Esophagus mucosa (tissue), 1 donor: ENCODE measurements at places on chromosomes 16 and 17. TPM values are rescaled to one million over a fixed set of nuclear protein-coding genes. Genes with fewer than 3 reads are reported as not detected.

GRCh38 chr17:65533852-65534457 lies 27.5 kb downstream of the AXIN2 start:
- no peak for ATAC-seq

DNA sequence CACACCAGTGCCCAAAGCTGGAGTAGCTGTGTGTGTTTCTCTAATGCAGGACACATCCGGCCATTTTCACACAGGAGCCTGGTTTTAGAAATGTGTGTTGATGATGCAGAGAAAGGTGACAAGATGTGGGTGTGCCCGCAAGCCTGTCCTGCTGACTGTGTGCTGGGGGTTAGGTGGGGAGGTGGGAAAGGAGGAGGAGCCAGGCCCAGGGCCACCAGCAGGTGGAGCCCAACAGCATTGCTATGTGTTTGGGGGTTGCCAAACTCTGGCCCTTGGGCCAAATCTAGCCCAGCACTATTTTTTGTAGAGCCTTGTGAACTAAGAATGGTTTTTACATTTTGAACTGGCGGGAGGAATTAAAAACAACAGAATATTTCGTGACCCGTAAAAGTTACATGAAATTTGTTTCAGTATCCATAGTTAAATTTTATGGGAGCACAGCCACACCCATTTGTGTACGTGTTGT lies 61.7 kb upstream of the LGALS9 start:
- ATAC-seq: peak; percentile 42

- ATAC-seq: no peak
Measured at GRCh38 chr16:56197192-56197992, 6.1 kb downstream of the GNAO1 start.

Gene PGAP6
- 14.5 TPM for total RNA-seq

Gene HBM
- total RNA-seq: not detected

GRCh38 chr16:65744401-65744800 lies 622.1 kb upstream of the CDH5 start:
- no peak for ATAC-seq

Gene GUCY2D
- total RNA-seq: 3.5 TPM

- ATAC-seq: no peak
Measured at GRCh38 chr17:80940171-80941123, 51.2 kb upstream of the CHMP6 start.

Gene SPNS3
- total RNA-seq: 0.48 TPM

Gene PRCD
- 0.64 TPM for total RNA-seq

- ATAC-seq: no peak
Measured at GRCh38 chr17:49404906-49405305, 9.8 kb downstream of the PHB1 start.

Gene KRTAP1-1
- not detected for total RNA-seq

Gene TEX19
- total RNA-seq: not detected

Gene RPH3AL
- total RNA-seq: 10.0 TPM

DNA sequence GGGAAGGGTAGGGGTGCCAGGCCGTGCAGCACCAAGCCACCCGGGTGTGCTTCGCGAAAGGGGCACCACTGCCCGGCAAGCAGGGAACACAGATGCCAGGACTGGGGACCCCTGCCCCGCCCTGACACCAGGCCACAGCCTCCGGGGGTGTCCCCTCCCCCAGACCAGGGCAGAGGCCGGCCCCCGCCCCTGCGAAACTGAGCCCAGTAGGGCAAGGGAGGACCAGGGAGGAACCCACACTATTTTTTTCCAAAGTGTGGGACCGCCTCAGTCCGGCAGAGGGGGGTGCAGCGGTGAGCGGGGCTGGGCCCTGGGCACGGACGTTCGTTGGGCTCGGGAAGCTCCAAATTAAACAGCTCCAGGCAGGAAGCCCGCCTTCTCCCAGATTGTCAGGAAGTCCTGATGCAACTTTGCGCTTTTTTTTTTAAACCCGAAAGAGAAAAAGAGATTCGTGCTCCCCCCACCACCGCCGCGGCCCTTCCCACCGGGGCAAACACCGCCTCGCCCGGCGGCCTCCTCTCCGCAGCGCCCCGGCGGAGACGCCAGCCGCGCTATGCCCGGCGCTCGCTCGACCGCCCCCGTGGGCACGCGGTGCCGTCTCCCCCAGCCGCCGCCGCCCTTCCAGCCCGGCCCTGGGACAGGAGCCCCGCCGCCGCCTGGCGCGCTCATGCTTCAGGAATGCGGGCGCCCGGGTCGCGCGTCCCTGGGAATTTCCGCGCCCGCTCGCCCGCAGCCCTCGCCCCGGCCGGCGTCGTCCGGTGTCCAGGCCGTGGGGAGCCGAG lies 755 bp downstream of the PIEZO1 start:
- peak; percentile 48 for ATAC-seq

Gene MPV17L
- 5.6 TPM for total RNA-seq

Gene USH1G
- 6.4 TPM for total RNA-seq

- ATAC-seq: no peak
Measured at GRCh38 chr16:1146409-1146808, 6.5 kb upstream of the CACNA1H start.

DNA sequence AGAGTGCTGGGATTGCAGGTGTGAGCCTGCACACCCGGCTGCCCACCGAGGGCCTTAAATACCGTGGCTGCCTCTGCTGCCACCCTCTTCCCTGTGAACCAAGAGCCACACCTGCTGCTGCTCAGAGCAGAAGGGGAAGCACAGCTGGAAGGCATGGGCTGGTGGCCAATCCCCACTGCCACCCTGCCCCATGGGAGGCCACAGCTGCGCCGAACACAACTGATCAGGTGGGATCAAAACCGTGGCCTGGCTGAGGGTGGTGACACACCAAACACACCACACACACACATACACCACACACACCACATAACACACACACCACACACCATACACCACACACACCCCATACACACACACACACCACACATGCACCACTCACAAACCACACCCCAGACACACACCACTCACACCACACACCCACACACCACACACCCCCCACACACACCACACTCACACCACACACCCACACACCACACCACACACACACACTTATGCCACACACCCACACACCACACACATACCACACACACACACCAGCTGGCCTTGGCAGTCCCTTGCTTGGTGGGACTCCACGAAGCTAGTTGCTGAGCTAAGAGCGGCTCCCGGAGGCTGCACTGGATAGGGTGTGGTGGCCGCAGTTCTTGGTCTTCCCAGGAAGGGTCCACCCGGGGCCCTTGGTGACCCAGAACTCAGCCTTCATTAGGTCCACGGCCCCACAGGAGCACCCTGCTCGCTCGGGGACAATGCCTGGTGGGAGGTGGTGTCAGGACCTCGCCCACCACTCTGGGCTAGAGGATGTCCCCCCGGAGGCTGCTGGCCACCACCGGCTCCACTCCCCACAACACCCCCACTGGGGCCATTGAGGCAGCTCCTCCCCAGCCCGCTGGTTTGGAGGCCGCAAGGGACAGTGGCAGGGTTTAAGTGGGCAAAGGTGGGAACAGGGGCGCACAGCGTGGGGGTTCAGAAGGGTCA lies 14.9 kb downstream of the CEP131 start:
- ATAC-seq: no peak

- no peak for ATAC-seq
Measured at GRCh38 chr17:68516732-68517131, 4.5 kb downstream of the PRKAR1A start.

GRCh38 chr16:74679983-74680382 lies 13.3 kb upstream of the RFWD3 start:
- no peak for ATAC-seq

Gene CARD14
- total RNA-seq: 23.8 TPM

Gene CHAD
- total RNA-seq: not detected

DNA sequence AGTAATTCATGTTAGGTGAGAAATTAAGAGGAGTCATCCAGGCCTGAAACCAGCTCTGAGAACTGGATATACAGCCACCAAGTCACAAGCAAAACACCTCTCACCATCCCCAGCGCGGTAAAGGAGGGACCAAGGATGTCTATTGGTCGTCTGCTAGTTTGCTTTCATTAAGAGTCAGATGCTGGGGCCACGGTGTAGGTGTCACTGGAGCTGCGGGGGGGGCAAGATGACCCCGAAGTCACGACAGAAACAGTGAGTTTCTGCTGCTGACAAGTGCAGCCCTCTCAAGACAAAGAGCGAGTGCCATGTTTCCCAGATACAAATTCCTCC lies 790 bp downstream of the NCBP3 start:
- ATAC-seq: peak; percentile 41

- no peak for ATAC-seq
Measured at GRCh38 chr16:71172481-71173207, 57.9 kb downstream of the HYDIN start.

Gene ZG16
- not detected for total RNA-seq

DNA sequence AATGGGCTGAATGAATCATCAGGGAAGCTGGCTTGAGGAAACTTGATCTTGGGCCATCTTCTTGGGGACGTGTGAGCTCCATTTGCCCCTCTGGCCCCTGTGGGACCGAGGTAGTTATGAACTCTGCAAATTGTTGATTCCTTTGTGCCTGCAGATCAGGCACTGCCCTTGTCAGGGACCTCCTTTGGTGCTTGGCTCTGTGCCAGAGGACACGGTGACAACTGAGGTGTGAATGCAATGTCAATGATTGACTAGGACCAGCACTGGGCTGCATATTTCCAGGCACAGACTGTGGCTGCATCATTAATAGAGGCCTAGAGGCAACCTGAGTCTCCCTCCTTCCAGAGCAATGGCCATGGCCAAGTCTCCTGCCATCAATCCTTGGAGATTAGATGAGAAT lies 23.8 kb downstream of the PDILT start:
- ATAC-seq: no peak

Gene UMOD
- total RNA-seq: not detected

DNA sequence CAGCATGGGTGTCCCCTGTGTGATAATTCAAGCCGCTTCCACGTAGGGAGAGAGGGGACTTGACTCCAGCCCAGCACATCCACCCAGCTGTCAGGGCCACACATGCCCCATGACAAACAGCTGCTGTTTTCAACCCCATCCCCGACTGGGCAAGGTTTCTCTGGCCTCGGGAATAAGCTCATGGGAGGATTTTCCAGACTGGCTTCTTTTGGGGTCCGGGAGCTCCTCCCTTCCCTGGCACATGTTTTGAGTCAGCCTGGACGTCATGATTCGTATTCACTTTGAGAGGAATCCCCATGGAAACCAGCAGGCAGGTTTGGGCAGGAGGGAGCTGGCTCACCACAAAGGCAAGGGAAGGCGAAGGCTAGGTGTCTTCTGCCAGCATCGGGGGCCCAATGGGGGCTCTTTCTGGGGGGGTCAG lies 156.4 kb downstream of the CMIP start:
- ATAC-seq: peak; percentile 79

DNA sequence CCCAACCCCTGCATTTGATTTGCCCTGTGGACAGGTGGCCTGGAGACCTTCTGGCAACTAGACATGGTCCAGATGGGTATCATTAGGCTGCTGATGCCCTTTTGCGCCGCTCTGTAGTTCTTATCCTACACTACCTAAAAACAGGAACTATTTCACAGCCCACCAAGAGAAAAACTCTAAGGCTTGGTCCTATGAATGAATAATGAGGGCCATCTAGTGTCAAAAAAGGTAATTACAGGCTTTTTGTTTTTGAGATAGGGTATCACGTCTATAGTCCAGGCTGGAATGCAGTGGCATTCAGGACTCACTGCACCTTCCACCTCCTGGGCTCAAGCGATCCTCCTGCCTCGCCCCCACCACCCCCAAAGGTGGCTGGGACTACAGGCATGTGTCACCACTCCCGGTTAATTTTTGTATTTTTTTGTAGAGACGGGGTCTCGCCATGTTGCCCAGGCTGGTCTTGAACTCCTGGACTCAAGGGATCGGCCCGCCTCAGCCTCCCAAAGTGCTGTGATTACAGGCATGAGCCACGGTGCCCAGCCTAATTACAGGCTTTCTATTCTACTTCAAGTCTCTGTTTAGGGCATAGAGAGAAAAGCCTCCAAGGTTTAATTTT lies 20.9 kb downstream of the COIL start:
- peak; percentile 46 for ATAC-seq

DNA sequence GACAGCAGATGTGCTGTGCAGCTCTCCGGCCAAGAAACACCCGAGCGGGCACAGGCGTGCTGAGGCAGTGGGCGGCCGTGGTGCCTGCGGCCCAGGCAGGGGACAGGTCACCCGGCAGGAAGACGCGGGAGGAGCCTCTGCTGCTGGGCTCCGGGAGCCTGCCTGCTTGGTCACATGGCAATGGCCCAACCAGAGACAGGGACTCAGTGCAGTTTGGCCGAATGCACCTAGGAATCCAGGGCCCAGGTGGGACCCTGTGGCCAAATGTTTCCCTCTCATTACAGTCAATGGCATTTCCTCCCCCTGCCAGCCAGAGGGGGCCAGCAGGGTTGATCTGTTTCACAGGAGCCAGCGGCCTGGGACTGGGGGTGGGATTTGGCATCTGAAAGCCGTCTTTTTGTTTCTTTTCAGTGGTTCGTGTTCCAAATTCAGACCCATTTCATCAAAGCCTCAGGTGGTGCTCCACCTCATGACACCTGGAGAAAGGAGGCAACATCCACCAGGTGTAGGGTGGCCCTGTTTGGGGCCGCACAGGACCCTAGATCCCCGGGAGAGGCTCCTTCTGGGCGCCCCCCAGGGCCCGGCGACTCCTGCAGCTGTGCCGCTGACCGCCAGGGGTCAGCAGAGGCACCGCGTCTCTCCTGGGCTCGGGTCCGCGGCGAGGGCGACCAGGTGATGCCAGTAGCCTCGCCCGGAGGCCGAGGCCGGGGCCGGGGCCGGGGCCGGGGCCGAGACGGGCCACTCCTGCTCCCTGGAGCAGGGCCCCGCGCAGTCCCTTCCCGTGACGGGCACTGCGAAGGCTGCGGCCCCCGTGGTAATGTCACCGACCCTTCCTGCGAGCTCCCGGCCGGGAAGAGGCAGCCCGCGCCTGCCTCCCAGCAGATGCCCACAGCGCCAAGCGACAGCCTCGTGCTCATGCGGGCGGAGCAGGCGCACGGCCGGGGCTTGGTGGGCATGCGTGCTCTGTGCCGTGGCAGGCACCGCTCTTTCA lies 118.5 kb downstream of the C16orf78 start:
- peak; percentile 62 for ATAC-seq

Gene FAM20A
- 13.6 TPM for total RNA-seq

Gene CFAP119
- total RNA-seq: 2.2 TPM

Gene SOST
- not detected for total RNA-seq

- peak; percentile 64 for ATAC-seq
Measured at GRCh38 chr16:8729779-8730334, 55.4 kb downstream of the ABAT start.

DNA sequence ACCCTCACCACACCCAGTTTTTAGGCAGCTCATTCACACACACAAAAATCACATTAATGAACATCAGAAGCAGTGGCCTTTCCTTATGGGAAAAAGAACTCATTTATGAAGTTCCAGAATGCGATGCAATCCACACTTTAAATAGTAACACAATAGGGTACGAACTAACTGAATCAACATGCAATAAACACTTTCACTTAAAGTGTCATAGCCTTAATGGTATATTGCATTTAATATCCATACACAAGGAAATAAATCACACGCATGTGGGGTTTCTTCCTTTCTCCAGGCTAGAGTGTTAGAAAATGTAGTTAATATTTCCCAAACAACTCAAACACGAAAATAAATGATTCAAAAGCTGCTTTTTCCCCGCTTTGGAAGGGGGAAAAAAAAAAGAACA lies 19.7 kb downstream of the ADCY9 start:
- no peak for ATAC-seq

Gene AIPL1
- not detected for total RNA-seq

GRCh38 chr16:69190598-69190997 lies 3.6 kb downstream of the SNTB2 start:
- no peak for ATAC-seq
